ENCODE measurements at places on chromosomes 1 and 21.

DNA sequence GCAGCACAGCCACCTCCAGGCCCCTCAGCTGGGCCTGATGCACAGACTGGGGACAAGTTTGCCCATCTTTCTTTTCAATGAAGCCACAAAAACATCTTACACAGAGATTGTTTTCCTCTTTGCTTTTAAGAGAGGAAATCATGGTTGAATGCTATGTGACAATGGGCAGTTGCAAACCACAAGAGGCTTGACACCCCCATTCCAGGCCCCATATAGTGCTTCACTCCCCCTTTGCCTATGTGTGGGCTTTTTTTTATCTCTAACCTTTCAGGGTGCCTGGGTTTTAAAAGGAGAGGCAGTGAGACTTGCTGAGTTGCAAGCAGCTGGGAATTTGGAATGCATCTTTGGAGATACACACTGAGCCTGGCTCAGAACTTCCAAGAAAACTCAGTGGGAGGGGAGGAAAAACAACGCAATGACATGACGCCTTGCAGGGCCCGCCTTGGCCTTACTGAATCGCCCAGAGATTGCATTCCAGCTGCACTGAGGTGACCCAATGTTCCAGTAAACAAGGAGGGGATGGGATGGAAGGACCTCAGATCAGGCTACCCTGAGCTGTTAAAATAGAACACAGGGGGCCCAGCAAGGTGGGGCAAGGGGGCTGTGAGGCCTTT is 145.2 kb upstream of the ZNF648 start:
- DNase-seq: no peak

GRCh38 chr1:76759950-76760349 is 107.3 kb upstream of the ST6GALNAC5 start:
- DNase-seq: no peak

GRCh38 chr1:100868364-100868995 is 26.2 kb downstream of the EXTL2 start:
- DNase-seq: no peak

GRCh38 chr1:226684026-226684425 is 55.1 kb downstream of the ITPKB start:
- no peak for DNase-seq

DNA sequence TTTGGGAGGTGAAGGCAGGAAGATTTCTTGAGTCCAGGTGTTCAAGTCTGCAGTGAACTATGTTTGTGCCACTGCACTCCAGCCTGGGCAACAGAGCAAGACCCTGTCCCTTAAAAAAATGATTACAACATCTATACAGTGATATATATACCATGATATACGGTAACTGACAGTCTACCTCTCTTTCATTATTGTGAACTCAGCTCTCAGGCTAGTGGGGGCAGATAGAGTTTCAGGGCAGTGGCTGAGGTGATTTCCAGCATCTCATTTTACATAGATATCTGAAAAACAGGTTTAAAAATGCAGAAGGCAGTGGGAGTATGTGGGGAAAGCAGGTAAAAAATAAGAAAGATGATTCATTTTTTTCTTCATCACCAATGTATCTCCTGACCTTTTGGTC is 8.1 kb upstream of the NTNG1 start:
- no peak for DNase-seq

- no peak for DNase-seq
Measured at GRCh38 chr21:39182484-39183271, 573 bp downstream of the PSMG1 start.

GRCh38 chr1:206101351-206102045 is 15.7 kb downstream of the AVPR1B start:
- DNase-seq: no peak

GRCh38 chr1:74771913-74772515 is 39.1 kb downstream of the TYW3 start:
- no peak for DNase-seq

DNA sequence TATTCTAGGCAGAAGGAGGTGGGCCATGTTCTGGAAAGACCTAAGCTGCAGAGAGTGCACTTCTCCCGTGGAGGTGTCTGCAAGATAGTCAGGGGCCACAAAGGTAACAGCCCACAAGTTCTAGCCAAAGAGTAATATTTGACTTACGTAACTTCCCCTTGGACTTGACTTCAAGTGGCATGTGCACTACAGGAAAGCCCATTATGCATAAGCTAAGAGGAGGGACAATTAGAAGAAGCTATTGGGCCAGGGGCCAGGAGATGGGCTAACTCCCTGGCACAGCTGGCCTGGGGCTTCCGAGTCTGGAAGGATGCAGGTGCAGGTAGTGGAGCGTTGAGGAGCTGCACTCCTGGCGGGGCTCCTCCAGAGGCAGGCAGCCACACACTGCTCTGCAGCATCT is 58.3 kb downstream of the ERG start:
- no peak for DNase-seq

GRCh38 chr1:62070384-62071011 is 124.2 kb upstream of the L1TD1 start:
- DNase-seq: no peak

DNA sequence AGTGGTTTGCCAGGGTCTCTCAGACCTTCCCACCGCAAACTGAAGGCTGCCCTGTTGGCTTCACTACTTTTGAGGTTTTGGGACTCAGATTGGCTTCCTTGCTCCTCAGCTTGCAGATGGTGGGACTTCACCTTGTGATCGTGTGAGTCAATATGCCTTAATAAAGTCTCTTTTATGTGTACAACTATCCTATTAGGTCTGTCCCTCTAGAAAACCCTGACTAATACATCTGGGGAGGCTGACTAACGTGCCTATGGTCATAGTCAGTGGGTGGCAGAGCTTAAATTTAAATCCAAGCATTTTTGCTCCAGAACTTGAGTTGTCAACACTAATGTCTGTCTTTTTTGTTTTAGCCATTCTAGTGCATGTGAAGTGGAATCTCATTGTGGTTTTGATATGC is 76.5 kb upstream of the CHODL start:
- DNase-seq: no peak

GRCh38 chr21:29195981-29196669 is 65.7 kb downstream of the MAP3K7CL start:
- peak; percentile 13 for DNase-seq

DNA sequence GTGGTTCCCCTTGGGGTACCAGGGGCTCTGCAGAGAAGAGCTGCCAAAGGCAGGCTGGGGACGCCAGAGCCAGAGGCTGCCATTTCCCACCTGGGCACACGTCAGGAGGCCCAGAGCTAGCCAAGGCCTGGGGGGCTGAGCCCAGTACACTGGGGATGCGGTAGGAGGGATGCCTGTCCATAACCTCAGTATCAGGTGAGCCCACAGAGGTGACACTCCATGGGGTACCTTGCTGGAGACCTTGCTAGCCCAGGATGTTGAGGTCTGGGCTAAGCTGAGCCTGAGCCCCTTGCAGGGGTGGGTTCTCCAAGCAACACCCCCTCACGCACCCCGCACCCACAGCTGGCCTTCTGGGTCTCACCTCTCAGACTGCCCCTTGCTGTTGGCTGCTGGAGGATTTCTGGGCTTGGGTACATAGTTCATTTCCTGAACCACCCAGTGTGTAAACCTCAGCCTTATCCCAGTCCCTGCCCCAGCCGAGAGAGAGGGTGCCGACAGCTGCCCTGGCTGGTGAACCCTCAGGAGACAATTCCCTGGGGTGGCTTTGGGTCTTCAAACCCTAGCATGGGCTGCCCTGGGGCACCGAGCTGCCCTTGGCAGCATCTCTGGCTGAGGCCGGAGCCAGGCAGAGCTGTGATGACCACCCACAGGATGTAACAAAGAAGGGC is 92.5 kb upstream of the VAMP3 start:
- DNase-seq: no peak

GRCh38 chr1:67126111-67126746 is 8.5 kb downstream of the C1orf141 start:
- DNase-seq: no peak

- peak; percentile 5 for DNase-seq
Measured at GRCh38 chr1:206050655-206051235, 2.2 kb upstream of the RHEX start.

Measured in activated CD8-positive, alpha-beta memory T cell treated with anti-CD3 and anti-CD28 coated beads for 1 hour (primary cell).